ENCODE measurements at places on chromosomes 12 and 14.

GRCh38 chr14:19920021-19920657 is at the start of gene OR4K5:
OR4K5 (plus strand) TSS chr14:19920607; CDS start chr14:19920607, 0 bp downstream.
- DNase-seq, result no peak

DNA sequence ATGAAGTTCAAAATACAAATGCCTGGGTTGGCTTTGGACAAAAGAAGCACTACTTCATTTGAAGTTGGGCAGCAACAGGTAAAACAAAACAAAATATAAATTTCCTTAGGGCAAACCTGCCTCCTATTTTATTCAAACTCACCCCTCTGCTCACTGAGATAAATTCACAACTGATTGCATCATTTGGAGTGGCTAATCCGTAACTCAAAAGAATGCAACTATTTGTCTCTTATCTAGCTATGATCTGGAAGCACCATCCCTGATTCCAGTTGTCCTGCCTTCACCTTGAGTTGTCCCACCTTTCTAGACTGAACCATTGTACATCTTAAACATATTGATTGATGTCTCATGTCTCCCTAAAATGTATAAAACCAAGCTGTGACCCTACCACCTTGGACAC is 145.0 kb downstream of the CCER1 start:
- DNase-seq, result no peak

DNA sequence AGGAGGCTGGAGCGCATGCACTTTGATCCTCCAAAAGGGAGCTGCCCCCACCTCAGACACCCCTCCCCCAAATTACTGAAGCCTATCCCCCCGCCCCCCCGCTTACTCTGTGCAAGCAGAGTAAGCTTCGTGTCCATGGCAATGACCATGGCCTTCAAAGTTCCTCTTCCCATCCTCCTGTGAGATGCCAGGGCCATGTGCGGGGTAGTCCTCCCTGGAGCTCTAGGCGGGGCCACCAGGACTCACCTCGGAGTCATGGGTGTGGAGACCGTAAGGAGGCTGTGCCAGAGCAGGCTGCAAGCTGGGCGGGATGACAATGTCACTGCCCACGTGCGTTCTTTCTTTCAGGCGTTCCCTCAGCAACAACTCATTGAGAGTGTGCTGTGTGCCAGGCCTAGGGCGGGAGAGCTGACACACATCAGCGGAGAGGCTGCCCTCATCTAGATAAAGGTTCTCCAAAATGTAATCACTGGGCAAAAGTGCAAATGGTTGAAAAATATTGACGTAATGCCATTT is 66.8 kb downstream of the C14orf132 start:
- DNase-seq, result no peak

GRCh38 chr12:42217656-42218055 is 20.4 kb downstream of the YAF2 start:
- DNase-seq, result no peak

- no peak for DNase-seq
These were observed 276.4 kb downstream of the DPF3 start for GRCh38 chr14:72617391-72618031.

- no peak for DNase-seq
These were observed 171.1 kb downstream of the MON2 start for GRCh38 chr12:62637679-62638078.

GRCh38 chr12:104079024-104079423 is 14.7 kb downstream of the HCFC2 start:
- DNase-seq, result no peak

GRCh38 chr14:96663491-96664067 is 133.6 kb upstream of the VRK1 start:
- DNase-seq, result no peak

GRCh38 chr14:101253948-101254347 is 307.3 kb upstream of the DIO3 start:
- DNase-seq, result no peak

DNA sequence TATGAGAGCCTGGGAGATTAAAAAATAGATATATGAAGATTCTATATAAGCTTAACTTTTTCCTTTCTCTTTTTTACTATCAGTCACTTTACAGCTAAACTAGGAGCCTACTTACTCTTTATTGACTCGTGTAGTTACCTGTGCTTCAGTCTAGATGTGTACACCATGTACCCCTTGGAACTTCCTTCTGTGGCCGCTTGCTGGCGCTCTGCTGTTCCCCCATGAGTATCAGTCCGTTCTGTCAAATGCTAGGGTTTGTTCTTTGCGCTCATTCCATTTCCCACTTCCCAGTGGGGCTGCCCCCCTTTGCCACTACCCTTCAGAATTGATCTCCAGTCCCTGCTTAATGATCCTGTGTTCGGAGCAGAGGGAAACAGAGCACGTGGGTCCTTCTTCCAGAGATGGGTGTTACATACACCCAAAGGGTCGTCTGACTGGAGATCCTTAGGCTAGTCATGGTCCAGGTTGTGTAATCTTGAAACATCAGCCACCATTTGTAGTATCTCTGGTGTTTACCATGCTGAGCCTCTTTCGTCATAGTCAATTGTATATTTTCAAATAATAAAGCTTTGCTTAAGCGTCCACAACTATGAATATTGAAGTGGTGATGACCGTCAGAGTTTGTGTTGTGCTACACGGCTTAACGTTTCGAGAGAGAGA is 160.0 kb downstream of the FBXL14 start:
- no peak for DNase-seq

DNA sequence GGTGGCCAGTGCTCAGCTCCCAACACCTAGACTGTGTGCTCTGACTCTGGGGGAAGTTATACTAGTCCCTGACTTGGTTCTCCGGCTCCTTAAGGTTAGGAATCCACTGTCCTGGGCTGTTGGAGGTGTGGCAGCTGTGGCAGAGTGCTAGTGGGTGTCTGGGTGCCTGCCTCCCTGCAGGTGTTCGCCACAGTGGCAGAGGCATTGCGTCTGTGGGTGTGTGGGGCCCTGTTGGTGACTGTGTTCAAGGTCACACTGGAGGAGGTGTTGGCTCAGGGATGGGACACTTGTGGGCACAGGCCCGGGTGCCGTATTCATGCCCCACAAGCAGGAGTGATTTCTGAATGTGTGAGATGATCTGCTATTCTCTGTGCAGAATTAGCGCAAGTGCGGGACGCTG is 467.4 kb downstream of the TMEM121 start:
- DNase-seq, result no peak

DNA sequence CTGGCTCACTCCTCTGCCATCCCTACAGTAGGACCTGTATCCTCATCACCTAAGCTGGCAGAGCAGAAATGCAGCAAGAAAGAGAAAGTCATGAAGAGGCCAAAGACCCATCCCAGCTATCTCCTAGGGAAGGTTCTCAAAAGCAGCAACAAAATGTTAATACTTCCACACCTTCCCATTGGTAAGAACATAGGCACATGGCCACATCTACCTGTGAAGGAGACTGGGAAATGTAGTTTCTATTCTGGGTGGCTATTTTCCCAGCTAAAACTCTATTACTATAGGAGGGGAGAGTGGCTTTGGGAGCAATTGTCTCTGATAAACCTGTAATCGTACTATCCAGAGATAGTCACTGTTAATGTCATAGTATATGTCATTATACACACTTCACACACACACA is 13.7 kb upstream of the EIF2B2 start:
- no peak for DNase-seq

GRCh38 chr14:59450716-59451115 is 14.5 kb downstream of the GPR135 start:
- no peak for DNase-seq

DNA sequence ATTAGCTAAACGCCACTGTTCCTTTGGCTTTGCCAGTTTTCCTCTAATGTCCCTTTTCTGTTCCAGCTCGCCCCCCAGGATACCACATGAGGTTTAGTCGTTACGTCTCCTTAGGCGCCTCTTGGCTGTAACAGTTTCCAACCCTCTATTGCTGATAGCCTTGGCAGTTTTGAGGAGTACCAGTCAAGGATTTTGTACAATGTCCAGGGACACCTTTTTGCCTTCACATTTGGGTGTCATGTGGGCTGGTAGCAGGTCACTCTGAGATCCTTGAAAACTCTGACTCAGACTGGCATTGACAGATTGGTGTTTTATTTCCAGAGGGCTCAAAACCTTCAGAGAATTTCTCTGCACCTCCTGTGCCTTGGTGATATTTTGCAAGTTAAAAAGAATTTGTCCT is 14.1 kb downstream of the SH2B3 start:
- DNase-seq, result no peak

DNA sequence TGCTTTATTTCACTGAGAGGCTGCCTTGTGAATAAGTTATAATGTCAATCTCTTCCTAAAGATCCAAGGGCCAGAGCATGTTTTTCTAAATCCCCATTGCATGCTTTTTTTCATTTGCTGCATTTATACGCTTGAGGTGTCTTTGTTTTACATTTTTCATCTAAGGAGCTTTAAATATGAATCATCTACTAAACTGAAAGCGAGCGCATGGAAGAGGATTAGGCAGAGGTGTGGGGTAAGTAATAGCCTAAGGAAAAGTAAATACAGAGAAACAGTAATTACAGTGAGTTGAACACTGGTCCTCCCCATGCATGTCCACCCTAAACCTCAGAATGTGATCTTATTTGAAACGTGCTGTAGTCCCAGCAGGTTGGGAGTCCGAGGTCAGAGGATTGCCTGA is 76.4 kb upstream of the METAP2 start:
- DNase-seq, result no peak

DNA sequence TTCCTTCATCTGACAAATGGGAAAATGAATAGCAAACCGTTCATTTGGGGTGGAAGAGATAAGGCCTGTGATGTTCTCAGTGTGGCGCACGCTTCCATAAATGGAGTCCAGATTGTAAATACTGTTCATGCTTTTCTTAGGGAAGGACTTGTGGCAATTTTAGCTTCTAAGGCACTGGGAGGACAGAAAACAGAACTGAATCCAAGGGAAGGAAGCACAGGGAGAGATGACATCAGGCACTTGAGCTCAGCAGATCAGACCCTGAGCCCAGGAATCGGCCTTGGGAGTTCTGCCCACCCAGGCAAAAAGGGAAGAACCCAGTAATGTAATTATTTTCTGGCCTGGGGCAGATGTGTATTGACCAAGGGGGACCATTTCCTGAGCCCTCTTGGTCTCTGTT is 7.2 kb upstream of the SH2B3 start:
- no peak for DNase-seq

- DNase-seq, result no peak
These were observed 2.4 kb upstream of the RNASE7 start for GRCh38 chr14:21039585-21040369.

- no peak for DNase-seq
These were observed 11.8 kb downstream of the SLC6A12 start for GRCh38 chr12:202081-202731.

DNA sequence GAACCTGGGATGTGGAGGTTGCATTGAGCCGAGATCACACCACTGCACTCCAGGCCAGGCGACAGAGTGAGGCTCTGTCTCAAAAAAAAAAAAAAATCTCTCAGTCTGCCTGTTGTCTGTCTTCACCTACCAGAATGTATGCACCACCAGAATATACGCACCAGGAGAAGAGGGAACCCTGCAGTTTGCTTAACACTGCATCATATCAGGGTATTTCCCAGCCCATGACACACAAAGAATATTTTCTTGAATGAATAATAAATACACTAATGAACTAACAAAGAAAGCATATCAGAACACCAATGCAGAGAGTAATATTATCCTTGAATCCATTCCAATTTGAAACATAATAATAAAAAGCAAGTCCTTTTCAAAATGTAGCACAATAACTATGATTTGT is 44.2 kb upstream of the FOXN3 start:
- DNase-seq, result no peak

GRCh38 chr12:27185234-27186021 is 58.7 kb upstream of the STK38L start:
- DNase-seq, result peak; percentile 46
